Esophagus squamous epithelium (tissue), 5 donors: ENCODE measurements at places on chromosomes 16 and 17.

GRCh38 chr17:62172492-62173291 is 107.6 kb upstream of the MED13 start:
- no peak for DNase-seq

GRCh38 chr16:53711390-53711789 is 7.4 kb downstream of the FTO start:
- no peak for DNase-seq

- no peak for DNase-seq
These were observed at the start of gene ULK2 for GRCh38 chr17:19867329-19868078. ULK2 (minus strand) TSS chr17:19867936; CDS start chr17:19867417, 519 bp downstream.

DNA sequence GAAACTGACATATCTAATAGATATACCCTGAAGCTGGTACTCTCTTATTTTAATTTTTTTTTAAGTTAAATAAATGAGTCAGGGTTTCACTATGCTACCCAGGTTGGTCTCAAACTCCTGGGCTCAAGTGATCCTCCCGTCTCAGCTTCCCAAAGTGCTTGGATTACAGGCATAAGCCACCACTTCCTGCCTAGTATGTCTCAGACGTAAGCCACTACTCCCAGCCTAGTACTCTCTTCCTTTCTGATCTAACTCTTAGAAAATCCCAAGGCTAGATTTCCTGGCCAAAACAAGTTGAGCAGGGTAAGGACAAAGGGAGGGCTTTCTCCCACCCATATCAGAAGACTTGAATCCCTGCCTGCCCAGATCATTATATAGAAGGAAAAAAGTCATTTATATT is 33.7 kb downstream of the HOXB1 start:
- DNase-seq, result no peak

DNA sequence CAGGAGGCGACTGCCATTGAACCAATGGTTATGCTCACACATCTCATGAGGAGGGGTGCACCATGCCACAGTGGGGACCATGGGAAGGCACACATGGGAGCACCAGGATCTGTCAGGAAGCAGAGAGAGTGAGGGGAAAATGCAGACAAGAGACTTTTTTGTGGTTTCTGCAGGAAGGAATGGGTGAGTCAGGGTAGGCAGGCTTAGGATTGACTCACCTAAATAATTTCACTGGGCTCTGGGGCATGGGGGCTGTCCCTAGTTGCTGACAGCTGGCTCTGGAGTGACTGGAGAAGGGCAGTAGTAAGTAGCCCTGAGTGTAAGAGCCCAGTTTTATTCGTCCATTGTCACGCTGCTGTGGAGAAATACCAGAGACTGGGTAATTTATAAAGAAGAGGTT is 202.4 kb downstream of the AXIN2 start:
- no peak for DNase-seq
